ENCODE measurements at places on chromosomes 13 and 19.

DNA sequence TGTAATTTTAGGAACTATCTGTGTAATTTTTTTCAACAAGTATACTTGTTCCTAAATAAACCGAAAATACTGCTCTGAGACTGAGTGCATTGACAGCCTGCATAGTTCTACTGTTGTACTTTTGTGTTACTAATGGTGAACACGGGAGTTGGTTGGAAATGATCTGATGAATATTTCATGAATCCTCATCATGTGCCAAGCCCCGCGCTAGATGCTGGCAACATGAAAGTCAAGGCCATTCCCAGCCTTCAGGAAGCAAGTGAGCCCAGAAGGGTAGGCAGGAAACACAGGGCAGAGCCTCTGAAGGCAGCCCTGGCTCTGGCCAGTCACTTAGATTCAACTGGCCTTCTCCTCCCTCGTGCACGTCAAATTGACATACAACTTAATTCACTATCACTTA, 106.1 kb downstream of the ABCC4 start:
- no peak for DNase-seq

DNA sequence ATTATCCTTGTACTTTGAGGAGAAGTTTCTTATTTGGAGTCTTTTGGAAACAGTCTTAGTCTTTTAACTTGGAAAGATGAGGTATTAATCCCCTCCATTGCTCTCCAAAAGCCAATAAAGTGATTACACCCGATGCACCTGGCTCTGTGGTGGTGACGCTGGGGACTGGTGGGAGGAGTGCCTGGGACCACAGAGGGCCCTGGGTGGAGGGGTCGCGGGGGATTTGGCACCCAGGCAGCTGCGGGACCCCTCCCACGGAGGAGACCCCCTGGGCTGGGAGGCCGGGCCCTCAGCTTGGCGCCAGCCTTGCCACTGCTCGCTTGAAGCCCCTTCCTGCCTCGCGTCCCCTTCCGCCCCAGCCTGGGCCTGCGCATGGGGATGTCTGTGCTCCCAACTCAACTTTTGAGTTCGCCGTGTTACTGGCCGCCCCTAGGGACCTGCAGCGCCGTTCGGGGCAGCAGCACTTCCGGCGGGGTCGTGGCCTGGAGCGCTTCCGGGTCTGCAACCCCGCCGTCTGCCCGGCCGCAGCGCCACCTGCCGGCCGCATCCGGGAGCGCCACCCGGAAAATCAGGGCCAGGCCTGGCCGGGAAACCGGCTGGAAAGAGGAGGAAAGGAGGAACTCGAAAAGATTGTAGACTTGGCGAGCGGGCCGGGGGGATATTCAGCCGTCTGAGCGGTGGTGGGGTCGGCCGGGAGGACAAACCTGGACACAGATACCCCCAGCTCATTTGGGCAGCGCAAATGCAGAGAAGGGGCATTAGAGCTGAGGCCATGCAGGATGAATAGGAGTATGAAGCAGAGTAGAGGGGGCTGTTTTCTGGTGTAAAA, 8.4 kb downstream of the PEAK3 start:
- peak; percentile 60 for DNase-seq

GRCh38 chr13:70894258-70894657, 786.0 kb upstream of the KLHL1 start:
- DNase-seq = no peak

GRCh38 chr19:57421037-57421436, 10.1 kb downstream of the ZNF17 start:
- no peak for DNase-seq

GRCh38 chr13:71661921-71662320, 205.1 kb downstream of the DACH1 start:
- DNase-seq = no peak

DNA sequence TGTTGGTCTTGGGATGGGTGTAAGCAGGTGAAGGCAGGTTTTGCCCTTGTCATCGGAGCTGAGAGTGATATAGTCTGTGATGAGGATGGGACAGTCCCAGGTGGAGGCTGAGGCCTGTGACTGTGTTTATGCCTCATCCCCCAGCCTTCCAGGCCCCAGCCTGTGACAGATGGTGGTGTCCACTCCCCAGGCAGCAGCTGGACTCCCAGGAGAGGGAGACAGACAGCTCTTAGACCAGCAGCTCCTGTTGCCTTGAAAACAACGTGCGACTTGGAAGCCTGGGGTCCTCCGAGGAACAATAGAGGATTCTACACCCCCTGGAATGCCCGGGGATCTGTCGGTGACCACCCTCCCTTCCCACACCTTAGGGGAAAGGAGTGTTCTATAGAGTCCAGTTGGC, 63.8 kb downstream of the CHST8 start:
- no peak for DNase-seq

DNA sequence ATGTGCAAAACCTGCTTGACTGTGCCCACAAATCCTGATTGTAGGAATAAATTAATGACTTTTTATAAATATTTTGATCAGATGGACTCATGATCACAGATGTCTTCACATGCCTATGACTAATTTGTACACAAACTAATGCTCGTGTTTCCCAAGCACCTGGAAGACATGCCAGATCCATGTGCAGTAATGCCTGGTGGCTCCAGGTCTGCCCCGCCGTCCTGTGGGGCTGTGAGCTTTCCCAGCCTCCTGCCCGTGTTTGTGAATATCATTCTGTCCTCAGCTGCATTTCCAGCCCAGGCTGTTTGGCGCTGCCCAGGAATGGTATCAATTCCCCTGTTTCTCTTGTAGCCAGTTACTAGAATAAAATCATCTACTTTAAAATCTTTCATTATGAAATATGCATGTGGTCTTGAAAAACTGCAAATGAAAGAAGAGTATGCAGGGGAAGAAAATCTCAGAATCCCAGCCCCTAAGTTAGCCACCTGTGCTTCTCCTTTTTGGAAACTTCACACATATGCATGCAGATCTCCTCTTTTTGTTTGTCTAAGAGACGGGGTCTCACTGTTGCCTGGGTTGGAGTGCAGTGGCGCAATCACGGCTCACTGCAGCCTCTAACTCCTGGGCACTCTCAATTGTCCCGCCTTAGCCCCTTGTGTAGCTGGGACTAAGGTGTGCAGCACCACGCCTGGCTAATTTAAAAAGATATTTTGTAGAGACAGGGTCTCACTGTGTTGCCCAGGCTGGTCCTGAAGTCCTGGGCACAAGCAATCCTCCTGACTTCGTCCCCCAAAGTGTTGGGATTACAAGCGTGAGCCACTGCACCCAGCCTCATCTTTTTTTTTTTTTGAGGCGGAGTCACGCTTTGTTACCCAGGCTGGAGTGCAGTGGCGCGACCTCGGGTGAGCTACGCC, 6.2 kb downstream of the RPL28 start:
- no peak for DNase-seq

GRCh38 chr13:46296921-46297320, 85.2 kb downstream of the LRRC63 start:
- DNase-seq = no peak

DNA sequence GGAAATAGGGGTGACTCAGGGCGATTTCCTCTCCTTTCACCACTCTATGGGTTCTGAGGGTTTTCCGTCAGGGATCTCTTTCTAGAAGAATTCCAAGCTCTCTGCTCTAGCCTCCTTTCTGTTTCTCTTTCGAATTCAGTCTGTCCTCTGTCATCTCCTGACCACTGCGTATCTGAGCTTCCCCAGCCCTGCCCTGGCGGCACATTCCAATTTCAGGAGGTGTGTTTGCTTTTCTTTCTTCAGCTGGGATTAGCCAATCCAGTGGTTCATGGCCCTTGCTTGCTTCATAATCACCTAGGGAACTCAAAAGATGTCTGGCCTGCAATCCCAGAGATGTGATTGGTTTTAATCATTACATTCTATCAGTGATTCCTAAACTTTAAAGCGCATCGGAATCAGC, 9.4 kb downstream of the IFNL2 start:
- DNase-seq = no peak

DNA sequence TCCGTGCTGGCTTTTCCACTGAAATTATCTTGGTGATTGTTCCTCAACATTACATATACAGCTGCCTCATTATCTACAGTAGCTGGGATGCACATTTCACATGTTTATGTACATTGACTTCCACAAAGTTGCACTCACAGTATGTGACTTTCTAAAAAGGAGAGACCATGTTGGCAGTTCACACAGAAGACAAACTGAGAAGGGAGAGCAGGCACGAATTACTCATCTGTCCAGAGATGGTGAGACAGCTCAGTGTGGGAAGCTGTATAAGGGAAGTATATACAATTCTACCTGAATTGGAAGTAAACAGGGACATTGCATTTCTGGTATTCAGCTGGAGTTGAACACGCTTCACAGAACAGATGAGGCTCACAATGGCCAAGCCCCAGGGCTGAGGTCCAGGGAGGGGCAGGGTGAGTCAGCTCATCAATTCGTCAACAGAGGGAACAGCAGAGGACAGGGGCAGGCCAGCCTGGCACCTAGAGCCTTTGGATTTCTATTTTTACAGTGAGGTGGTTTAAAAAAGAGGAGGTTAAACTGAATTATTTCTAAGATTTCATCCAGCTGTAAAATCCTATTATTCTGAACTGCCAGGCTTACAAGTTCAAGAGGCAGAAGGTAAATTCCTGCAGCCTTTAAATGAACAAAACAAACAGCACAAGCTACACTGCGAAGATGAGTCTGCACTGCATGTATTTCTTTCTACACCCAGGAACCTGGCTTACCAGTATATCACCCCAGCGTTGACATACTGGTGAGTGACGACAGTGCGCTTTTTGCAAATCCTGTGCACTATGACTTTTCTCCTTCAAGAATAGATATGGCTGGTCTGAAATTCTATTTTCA, 9.8 kb downstream of the PARP4 start:
- DNase-seq = no peak

- DNase-seq = no peak
Observed at GRCh38 chr13:56586976-56587375, 553.7 kb upstream of the PRR20A start.

- no peak for DNase-seq
Observed at GRCh38 chr13:66354879-66355751, 875.0 kb downstream of the PCDH9 start.

GRCh38 chr19:34265221-34265650, 10.9 kb downstream of the GARRE1 start:
- DNase-seq = no peak

DNA sequence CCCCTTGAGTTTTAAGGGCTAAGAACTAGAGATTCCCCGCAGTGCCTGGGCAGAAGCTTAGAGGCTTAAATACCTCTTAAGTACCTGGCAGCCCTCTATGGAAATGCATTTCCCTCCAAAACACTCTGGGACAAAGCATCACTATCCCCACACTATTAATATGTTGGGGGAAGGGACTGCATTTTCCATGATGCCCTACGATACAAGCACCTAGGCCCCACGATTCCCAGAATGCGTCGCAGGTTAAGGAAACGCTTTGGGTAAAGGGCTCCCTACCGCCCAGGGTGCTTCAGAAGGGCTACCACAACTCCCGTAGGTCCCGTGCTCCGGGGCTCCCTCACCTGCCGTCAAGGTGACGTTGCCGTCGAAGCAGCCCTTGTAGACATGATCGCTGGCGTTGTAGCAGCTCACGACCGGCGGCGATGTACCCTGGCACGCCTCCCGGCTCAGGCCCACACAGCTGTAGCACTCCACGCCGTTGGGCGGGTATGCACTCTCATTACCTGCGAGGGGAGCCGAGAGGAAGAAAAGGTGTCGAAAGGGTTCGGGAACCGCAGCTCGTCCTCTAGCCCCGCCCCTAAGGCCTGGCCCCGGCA, 2.5 kb downstream of the LYPD3 start:
- DNase-seq = no peak

DNA sequence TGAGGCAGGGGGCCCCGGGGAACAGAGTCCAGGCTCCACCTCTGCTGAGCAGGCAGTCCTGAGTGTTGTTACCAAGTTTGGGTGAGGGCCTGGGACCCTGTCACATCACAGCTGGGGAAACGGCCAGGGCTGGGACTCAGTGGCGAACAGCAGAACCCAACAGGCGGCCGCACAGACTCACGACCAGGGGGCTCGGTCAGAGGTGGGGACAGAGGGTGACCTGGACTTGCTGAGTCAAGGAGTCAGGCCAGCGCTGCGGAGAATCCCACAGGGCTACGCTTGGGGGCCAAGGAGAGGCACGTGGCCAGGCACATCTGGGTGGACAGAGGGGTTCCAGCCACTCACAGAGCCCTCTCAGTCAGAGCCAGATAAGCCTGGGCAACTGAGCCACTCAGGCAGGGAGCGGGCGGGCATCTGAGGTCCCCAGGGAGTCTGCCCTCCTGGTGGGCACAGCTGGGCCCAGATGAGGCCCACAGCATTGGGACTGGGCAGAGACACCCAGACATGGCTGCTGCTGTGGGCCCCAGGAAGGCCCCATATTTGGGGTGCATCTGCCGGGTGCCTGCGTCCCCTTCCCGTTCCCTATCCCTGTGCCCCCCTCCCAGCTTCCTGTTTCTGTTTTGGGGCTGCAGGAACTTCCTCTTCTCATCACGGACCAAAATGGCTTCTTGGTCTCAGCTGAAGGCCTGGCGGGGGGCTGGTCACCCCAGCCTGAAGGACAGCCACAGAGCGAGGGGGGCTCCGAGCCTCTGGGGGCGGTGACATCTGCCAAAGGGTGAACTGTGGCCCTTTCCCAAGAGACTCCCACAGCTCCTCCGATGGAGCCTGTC, 34.0 kb downstream of the CEBPA start:
- no peak for DNase-seq

DNA sequence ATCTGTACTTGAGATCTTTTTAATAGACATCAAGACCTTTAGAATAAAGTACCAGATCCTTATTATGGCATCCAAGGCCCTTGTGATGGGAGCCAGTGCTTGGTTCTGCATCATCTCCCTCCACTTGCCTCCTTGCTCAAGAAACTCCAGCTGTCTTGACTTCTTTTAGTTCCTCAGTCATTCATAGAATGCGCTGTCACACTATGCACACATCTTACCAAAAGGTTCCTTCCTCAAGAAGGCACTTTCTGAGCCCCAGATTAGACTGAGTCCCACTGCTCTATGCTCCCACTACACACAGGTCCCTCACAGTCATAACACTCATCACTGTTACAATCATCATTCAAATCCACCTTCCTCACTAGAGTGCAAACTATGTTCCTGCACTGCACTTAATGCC, 57.8 kb upstream of the ITM2B start:
- DNase-seq = no peak

GRCh38 chr13:50357586-50358118, 342.4 kb downstream of the KCNRG start:
- no peak for DNase-seq

DNA sequence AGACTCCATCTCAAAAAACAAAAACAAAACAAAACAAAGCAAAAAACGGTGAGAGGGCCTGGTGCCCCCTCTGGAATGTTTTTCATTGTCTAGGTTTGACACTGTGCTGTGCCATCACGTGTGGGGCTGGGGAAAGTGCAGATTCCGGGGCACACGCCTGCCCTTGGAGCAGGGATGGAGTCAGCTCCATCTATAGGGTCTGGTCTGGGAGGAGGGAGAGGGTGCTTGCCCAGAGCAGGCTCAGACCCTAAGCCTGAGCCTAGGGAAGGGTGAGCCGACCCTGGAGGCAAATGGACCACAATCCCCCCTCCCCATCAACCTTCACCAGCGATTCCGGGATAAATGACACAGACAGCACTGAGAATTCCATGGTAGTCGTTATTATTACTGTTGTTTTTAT, 10.9 kb upstream of the ZBTB32 start:
- no peak for DNase-seq

DNA sequence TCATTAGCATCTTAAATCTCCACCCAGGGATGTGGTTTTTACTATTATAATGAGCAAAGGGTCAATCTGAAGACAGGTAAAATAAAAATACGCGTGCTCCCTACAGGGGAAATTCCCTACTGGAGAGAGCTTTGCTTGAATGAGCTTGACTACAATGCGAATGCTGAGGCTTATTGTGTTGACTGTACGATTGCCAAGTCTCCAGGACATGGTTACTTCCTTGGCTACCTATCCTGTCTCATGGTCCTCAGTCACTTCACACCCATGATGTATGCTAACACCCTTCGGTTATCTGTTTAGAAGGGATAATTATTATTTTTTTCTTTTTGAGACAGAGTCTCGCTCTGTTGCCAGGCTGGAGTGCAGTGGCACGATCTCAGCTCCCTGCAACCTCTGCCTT, 61.7 kb downstream of the ZNF627 start:
- no peak for DNase-seq

Measured in AML-193 (cell line).